ENCODE measurements at places on chromosomes 1 and 21.

GRCh38 chr21:28426545-28426944 is 566.1 kb downstream of the LTN1 start:
- DNase-seq, result no peak

DNA sequence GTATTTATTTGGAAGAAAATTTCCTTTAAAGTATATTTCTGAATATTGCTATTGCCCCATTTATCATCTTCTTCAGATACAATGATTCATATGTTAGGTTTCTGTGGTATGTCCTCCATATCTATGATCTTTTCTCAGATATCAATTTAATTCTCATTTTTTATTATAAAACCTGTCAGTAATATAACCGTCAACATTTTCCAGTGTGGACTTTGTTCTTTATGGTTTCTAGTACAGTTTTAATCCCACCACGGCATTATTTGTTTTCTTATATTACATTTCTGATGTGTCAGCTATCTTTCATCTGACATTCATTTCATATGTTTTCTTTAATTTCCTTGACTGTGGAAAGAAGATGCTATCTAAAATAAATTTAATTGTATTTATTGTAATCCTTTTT is 97.9 kb downstream of the PLPPR5 start:
- no peak for DNase-seq

- DNase-seq, result no peak
These were observed 124.3 kb downstream of the TRABD2B start for GRCh38 chr1:47872886-47873285.

DNA sequence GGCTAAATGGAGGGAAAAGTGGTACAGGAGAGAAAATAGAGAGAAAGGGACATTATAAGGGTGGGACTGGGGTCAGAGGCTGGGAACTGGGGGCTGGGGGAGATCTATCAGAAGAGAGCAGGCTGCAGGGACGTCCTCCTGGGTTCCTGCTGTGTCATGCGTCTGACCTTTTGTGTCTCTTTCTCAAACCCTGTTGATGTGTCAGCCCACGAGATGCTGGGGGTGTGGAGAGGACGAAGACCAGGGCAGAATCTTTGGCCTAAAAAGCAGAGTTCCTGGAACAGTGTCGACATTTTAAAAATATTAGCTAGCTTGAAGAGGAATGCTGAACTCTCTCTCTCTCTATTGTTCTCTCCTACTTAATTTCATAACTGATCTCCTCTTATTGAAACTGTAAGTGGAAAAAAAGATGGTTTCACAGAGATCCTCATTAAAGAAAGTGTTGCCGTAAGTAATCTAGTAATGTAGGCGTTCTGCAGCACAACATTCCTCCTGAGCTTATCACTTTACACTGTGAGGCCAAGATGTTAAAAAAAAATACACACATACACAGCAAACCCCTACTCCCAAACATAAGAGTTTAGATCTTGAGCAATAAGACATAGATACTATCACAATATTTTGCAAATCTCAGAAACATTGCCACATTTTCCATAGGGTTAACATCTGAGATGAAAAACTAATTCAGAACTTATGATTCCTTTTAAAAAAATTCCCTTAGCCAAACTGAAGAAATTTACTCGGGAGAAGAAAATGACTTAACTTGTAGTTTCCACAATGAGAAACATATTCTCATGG is 52.6 kb downstream of the RUNX1 start:
- no peak for DNase-seq

- no peak for DNase-seq
These were observed 74.8 kb upstream of the EDN2 start for GRCh38 chr1:41559331-41559730.

Measured in stimulated activated CD8-positive, alpha-beta memory T cell treated with anti-CD3 and anti-CD28 coated beads, Interleukin-7, amount 100 ng/mL, for 24 hours (primary cell).